Dorsolateral prefrontal cortex (tissue), 122 donors: ENCODE measurements at places on chromosomes 5 and 9. TPM values are rescaled to one million over a fixed set of nuclear protein-coding genes. Genes with fewer than 3 reads are reported as not detected.

DNA sequence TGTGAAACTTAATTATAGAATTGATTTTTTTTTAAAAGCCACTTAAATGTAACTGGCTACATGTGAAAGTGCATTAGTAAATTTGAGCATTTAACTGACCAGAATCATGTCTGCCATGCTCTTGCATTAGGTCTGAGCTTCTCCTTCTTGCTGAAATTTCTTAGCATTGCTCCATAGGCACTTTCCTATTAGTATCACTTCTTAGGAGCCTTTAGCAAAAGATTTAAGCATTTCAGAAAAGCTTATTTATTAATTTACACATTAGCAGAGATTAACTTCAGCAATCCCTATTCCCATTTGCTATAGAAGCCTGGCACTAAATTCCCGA is 211.0 kb downstream of the SNX18 start:
- DNase-seq, result no peak

- no peak for DNase-seq
Measured at GRCh38 chr9:80320480-80320879, 748.7 kb downstream of the TLE4 start.

The C7 gene
- 4.6 TPM for total RNA-seq

DNA sequence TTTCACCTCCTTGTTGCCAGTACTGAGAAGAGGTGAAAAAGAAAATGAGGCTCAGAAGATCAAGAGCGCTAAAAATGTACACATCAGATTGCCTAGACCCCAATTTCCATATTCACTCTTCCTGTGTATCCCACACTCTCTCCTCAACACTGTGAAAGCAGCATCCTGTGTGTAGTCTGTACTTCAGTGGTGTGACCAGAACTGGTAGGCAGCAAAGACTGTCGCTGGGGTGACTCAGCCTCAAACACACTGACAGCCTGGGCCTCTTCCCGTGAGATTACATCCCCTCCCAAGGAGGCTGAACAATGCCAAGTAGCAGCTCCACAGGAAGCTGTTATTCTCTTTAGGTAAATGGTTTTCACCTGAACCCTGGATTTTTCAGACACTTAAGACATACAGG is 135.5 kb downstream of the CCDC192 start:
- no peak for DNase-seq

DNA sequence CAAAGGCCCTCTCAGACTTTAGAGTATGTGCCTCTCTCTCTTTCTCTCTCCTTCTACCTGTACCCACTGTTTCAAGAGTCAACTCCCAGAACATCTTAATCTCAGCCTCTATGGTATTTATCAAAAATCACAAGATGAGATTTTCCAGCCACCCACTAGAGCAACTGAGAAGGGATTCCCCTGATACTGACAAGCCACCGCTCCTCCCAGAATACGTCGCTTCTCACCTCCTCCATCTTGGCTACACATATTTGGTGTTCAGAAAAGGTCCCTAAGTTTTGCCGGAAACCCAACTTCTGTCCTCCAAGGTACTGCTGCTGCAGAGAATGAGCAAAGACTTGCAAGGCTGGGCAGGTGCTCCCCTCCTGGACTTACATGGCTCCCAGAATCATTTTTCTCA is 6.1 kb downstream of the GARIN3 start:
- no peak for DNase-seq

- no peak for DNase-seq
Measured at GRCh38 chr5:132321109-132321721, 27.0 kb downstream of the SLC22A4 start.
